ENCODE measurements at places on chromosomes 12 and 14.

- DNase-seq, result no peak
These were observed 80.3 kb upstream of the SRRM4 start for GRCh38 chr12:118900993-118901392.

DNA sequence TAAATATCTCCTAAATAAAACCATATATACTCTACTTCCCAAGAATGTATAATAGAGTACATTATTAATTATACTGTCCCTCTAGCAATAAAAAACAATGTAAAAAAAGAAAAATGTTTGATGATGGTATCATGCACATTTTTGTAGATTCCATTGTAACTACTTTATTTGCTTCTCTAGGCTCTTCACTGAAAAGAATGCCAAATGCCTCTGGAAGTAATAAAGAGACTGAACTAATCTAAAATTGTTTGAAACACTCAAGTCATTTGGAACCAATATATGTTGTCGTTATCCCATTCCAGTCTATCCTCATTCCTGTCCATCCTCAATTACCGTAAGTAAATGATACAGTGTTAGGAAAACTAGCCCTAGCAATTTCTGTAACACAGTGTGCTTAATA lies 233.6 kb downstream of the C12orf50 start:
- DNase-seq, result no peak

DNA sequence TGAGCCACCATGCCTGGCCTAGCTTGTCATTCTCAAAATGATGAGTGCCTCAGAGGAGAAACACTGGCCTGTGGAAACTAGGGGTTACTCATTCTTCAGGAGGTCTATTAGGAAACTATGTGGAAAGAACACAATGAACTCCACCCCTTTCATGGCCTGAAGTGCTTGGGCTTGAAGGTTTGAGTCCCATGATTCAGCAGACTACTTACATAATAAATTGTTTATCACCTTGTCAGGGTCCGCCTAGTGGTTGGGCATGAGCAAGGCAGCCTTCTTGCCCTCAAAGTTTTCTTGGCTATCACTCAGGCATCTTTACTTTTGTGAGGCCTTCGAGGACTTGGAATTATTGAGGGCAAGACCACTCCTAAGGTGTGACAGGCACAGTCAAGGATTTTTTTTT lies 251.2 kb downstream of the ACSS3 start:
- DNase-seq, result no peak

GRCh38 chr12:75525263-75525662 lies 13.9 kb upstream of the KRR1 start:
- DNase-seq, result no peak

DNA sequence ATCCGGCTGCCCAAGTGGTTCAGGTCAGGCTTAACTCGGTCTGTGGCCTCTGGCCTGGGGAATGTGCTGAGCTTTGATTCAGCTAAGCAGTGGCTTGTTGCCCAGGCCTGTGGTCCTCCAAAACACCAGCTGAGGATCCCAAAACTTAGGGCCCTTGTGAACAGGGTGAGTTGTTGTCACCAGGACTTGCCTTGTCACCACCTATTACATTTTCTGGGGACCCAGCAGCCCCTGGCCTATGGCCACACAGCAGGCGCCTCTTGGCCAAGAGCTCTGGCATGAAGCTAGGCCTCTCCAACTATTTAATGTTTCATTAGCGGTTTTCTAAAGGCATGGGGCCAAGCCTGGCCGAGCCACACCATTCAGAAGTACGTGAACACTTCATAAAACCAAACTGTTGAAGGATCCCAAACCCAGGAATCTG lies 343.7 kb downstream of the CACNA1C start:
- DNase-seq, result no peak

DNA sequence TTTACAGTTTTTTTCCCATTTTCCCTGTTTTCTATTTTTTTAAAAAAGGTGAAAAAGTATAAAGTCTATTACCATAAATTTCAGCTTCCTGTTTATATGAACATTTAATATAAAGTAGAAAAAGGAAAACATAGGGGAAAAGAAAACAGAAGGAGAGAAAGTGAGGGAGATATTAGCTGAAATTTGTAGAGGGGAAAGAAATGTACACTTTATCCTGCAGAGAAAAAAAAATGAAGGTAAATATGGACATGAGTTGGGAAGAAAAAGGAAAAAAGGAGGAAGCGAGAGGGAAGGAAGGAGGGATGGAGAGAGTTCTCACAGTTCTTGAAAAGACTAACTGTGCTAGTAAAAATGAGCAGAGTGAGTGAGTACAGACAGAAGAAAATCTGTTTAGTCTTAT lies 91.6 kb upstream of the BTG1 start:
- DNase-seq, result no peak

GRCh38 chr12:97411341-97411740 lies 51.3 kb upstream of the RMST start:
- DNase-seq, result no peak

Measured in NCI-H1105 (cell line).